ENCODE measurements at places on chromosomes 1 and 21.

GRCh38 chr1:70220517-70221237 is 503 bp upstream of the SRSF11 start:
- DNase-seq = no peak

DNA sequence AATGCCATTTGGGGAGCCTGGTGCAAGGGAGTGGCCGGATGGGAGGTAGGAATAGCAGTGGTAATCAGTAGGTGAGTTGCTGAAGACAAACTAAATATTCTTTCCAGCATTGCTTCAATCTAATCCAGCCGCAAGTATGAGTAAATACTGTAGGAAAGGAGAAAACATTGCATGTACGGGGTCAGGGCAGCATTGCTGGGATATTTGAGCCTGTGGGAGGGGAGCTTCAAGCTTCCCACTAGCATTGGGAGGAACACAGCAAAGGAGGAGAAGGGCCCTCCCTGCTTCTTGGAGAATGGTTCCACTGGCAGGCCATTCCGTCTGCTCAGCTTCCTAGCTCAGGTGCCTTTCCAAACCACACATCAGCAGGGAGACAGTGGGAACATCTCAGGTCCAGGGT is 15.2 kb downstream of the CAPN2 start:
- no peak for DNase-seq

- DNase-seq = no peak
These were observed 11.1 kb downstream of the EFCAB7 start for GRCh38 chr1:63534406-63534805.

GRCh38 chr1:83929184-83929583 is 69.7 kb downstream of the TTLL7 start:
- no peak for DNase-seq

GRCh38 chr1:119286587-119287181 is 81.9 kb upstream of the HAO2 start:
- no peak for DNase-seq

DNA sequence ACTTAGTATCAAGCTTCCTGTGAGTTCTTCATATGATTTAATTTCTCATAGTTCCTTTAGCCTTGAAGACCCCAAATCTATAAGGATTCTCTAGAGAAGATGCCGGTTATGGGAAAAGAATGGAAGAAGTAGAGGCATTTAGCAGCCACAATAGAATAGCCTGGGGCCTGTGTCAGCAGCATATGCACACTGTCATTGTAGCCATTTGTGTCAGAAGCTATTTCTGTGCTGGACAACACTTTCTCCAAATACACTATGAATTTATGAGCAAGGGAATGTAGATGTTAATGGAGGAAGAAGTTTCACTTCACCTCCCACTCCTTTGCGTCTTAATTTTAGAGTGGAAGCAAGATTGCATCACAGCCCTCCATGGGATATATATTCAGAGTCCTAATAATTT is 17.4 kb downstream of the JAM2 start:
- no peak for DNase-seq

- DNase-seq = no peak
These were observed 442.3 kb downstream of the PLPP3 start for GRCh38 chr1:56137090-56137489.

- no peak for DNase-seq
These were observed 8.2 kb downstream of the SLC19A1 start for GRCh38 chr21:45533846-45534635.

DNA sequence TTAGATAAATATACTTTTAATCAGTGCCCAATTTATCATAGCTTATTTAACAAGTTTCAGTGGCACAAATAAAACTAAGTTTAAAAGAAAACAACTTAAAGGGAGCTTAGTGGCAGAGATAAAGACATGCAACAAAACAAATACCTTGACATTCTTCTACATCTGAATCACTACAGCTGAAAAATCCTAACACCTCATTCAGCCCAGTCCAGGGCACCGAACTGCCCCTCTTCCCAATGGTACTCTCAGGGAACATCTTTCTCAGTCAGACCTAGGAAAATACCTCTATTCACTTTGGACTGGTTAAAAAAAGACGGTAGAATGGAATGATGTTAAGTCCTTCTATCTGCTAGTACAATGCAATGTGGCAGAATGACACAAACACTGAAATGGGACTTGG is 8.3 kb downstream of the OTUD7B start:
- DNase-seq = no peak

DNA sequence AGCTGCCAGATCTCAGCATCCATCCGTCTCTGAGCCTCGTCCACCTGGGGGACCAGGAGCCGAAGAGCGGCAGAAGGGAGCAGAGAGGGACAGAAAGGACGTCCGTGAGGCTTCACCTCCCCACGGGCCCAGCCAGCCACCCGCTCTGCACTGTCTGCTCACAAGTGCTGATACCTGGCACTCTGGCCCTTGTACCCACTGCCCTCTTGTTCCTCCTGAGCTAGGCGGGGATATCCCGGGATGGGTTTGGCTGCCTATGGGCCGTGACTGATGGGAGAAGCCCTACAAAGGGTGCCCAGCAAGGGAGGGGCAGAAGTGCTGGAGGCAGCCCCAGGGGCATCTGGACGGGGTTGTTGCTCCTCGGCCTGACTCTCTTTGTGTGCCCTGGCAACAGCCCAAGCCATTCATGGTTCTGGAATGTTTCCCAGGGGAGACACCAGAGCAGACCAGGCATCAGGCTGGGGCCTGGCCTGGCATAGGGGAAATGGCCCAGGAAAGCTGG is 57.6 kb downstream of the LDLRAD2 start:
- peak; percentile 75 for DNase-seq

DNA sequence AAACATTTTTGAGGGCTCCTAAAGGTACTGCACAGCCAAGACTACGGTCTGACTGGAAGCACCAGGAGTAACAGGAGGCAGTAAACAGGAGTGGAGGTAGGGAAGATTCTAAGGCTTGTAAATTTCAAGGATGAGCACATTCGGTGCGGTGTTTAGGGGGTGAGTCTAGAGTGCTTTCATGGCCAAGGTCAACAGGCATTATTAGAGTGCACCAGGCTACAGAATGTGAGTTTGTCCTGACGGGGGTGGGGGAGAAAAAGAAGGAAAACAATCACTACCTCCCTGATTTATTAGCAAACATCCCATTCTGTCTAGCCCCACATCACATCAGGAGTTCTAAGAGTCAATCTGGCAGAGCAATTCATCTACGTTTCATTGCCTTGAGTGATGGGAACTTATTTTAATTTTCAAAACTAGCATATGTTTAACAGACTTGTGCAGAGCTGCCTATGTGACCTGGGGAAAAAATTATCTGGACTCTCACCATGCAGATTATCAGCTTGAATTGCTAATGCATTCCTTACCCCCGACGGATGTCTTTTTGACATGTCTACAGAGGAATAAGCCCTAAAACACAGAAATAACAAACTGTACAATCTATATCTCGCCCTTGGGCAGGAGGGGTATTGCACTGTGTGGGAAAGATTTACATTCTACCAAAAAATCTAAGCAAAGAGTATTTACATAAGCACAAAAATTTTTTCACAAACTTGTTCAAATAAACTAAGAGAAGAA is 45.0 kb downstream of the APP start:
- no peak for DNase-seq

DNA sequence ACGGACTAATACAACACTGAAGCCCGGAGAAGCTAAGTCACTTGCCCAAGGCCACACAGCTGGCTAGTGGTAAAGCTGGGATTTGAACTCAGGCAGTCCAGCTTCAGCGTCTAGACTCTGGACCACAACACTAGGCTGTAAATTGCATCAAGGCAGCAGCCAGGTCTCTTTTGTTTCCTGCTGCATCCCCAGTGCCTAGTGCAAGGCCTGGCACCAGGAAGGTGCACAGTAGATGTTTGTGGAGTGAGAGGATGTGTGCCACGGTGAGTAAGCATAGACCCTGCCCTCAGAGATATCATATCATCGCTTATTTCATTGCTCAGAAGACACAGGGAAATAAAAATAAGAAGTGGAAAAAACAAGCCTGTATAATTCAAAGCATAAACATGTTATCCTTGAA is 40.9 kb downstream of the IGSF21 start:
- peak; percentile 8 for DNase-seq

DNA sequence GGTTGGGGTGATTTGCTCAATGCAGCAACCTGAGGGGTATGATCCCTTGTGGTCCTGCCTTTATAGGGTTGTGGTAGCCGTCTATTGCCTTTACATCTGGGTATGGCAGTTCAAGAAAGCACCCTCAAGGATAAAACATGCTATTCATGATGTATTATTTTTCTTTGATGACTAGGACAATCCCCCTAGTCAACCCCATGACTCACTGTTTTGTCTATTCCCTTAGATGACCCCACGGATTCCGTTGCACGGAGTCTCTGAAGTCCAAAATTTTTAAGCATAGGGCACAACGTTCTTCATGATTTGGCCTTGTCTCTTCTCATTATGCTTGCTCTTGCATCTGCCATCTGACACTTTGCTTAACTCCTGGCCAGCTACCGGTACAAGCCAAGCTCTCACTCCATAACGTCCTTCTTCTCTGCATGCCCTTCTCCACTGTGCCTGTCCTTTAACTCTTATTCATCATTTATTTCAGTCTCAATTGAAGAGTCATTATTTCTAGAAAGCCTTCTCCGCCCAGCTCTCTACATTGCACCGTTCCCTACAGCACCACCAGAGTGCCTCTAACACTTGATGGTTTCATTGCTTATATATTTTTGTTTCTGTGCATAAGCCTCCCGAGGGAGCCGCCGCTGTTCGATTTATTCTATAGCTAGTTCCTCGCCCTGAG is 838 bp upstream of the DISP1 start:
- DNase-seq = peak; percentile 22

DNA sequence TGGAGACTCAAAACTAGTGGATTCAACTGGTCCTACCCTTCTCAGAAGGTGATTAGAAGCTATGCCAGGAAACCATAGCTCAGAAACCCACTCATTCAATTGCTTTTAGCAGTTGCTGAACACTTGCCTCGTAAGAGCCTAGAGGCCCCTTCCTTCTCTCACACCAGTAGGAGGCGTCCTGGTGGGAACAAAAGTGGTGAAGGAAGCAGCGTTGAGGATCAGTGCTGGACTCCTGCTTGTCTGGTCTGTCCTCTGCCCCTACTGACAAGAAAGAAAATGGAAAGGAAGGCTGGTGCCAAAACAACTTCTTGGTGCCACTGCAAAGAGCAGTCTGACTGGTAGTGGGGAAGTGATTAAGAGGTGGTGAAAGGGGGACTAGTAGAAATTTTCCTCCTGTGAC is 269.7 kb downstream of the LMO4 start:
- DNase-seq = no peak

DNA sequence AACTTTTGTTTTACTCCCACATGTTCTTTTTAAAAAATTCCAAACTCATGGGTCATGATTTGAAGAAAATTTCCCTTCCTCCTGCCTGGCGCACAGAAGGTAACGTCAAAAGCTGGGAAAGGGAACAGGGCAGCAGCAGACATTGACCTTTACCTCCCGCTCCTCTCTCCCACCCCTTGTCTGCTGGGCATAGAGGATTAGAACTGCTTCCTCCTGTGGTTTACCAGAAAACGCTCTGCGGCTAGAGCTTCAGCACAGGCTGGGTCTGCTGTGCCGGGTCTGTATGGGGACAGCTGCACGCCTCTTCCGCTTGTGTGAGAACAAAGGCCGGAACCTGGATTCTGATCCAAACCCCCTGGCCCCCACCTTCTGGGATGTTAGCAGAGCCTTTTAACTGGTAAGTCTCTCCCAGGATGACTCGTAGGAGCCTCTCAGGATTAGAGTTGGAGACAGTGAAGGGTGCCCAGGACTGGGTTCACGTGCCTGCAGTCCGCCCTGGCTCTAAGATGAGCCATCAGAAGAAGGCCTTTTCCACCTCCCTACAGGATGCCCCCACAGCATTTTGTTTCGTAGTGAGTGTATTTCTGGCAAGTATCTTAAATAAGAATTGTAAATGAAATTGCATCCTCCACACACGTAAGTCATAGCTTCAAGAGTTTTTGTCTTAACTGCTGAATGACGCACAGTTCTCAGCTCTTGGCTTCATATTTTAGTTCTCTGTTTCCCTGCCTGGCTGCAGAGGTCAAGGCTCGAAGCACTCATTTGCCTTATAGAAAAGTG is 5.2 kb downstream of the H6PD start:
- peak; percentile 29 for DNase-seq

DNA sequence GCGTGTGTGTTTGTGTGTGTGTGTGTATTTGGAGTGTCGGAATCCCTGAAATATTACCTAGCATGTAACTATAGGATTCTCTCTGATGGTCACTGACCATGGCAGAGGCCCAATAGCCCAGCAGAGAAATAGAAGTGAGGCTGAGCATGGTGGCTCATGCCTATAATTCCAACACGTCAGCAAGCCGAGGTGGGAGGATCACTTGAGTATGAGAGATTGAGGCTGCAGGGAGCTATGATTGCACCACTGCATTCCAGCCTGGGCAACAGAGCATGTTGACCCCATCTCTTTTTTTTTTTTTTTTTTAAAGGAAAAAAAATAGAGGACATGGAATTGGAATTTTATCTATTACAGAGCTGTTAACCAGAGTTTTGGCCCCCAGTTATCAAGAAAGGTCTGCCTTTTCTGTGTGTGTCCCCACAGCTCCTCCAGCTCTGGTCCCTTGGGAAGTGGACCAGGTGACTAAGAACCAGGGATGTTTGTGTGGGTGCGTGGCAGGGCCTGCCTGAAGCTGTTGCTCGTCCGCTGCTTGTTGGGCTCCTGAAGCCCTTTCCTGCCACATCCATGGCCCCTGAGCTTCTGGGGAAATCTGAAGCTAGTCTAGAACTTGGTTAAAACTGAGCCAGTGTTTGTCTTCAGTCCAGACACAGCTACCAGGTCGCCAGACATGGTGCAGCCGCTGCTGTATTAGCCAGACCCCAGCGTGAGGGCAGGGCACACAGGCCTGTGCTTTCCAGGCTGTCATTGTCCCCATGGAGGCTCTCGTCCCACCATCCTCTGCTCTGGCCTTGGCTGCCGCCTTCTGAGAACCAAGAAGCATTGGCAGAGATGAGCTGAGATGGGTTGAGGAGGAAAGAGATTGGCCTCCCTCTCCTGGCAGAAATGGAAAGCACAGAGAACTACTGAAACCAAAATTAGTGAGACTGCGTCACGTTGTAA is 25.5 kb downstream of the CAPN9 start:
- no peak for DNase-seq

Measured in RCC 7860 (cell line).